ENCODE measurements at places on chromosomes 13 and 19. TPM values are rescaled to one million over a fixed set of nuclear protein-coding genes. Genes with fewer than 3 reads are reported as not detected.
A peak's percentile ranks its signal among the peaks of the same experiment; 100 is the strongest.

FSD1 gene
- 7.5 TPM for total RNA-seq

N4BP2L1 gene
- total RNA-seq, result 1.9 TPM

CAPS gene
- 3.5 TPM for total RNA-seq

DNA sequence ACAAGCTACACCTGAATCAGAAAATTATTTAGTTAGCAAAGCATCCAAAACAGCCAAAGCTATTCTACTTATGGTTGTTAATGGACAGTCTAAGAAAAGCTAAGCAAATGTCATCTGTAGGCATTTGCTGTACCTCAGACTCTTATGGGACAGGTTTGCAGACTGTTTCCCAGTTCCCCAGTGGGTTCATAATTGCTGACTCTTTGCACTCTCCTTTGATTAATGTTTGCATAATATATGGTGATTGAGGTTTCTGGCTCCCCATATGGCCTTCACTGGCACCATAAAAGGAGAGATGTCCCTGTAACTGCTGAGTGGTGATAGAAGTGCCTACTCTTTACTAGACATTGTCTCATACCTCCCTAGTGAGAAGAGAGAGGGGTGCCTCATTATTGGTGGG is 142.1 kb downstream of the GPC6 start:
- DNase-seq, result no peak

GRCh38 chr13:61024046-61024445 is 391.6 kb downstream of the PCDH20 start:
- DNase-seq, result no peak

PTGER1 gene
- 1.9 TPM for total RNA-seq

ZNF563 gene
- 1.6 TPM for total RNA-seq

CYP4F8 gene
- not detected for total RNA-seq

ZNF429 gene
- 7.5 TPM for total RNA-seq

DNA sequence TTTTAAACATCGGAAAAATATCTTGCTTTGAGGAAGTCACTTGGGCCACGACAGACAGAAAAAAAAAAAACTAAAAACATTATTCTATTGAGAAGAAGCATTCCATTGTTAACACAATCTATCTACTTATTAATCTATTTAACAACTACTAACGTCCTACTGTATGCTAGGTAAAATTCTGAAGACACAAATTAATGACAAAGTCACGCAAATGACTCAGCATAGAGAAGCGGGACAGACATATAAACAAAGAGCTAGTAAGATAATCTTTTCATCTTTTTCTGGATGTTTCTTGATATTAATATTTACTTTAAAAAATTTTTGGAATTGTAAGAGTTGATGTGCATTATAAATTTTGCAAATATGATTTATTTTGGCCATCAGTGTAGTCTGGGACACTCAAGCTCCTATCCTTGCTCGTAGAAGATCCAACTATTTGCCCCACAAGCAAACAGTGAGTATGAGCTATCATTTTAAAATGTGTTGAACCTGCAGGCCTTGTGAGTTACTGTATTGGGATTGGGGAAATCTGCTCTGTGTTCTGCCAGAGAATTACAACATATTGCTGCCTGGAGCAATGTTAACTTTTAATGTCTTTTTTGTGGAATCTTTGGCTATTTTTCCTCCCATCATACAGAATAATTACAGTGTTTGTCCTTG is 109.1 kb downstream of the PCDH9 start:
- DNase-seq, result peak; percentile 16

NECTIN2 gene
- 22.1 TPM for total RNA-seq

VSTM2B gene
- not detected for total RNA-seq

GRCh38 chr13:39273953-39274738 is 235.9 kb downstream of the NHLRC3 start:
- DNase-seq, result peak; percentile 38

DNA sequence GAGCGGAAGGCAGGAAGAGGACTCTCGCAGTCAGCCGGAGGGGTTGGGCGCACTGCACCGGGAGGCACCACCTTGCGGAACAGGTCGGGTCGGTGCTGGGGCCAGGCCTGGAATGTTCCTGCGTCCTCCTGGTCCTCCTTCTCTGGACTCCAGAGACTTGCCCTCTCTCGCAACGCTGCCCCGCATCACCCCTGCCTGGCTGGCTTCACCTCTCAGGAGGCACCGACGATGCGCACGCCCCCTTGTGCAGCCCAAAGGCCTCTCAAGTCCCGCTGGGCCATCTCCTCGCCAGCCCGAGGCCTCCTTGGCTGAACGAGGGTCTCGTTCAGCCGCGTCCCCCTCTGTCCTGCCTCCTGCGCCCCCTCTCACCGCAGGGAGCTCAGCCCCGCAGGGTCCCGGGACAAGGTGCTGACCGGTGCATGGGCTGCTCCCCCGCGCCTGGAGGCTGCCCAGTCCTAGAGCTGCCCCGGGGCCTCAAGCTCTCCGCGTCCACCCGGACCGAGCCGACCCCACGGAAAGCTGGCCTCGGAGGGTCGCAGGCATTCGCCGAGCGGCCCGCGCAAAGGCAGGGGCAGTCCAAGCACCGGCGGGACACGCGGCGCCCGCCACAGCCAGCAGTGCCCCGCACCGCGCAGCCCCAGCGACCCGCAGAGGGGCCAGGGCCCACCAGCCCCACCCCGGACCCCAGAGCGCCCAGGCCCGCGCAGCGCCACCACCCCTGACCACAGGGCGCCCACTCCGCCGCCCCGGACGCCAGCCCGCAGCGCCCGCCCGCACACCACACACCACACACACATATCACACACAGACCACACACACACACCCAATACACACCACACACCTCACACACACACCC is 133.8 kb downstream of the CRYL1 start:
- no peak for DNase-seq

KLK11 gene
- not detected for total RNA-seq

PROZ gene
- not detected for total RNA-seq

LILRB1 gene
- total RNA-seq, result not detected

C2CD4C gene
- total RNA-seq, result not detected

Data from fibroblast of the aortic adventitia (primary cell).